Osteocyte (in vitro differentiated cells): ENCODE measurements at places on chromosomes 6 and 20. TPM values are rescaled to one million over a fixed set of nuclear protein-coding genes. Genes with fewer than 3 reads are reported as not detected.

- H3K4me1 ChIP-seq = peaks cover 9% of the 10 kb centered on the region
- no peak for DNase-seq
- H3K4me3 ChIP-seq = no peak overlapping the region
- H3K27ac ChIP-seq = no peak overlapping the region
Observed at GRCh38 chr6:121426686-121427085, 8.8 kb upstream of the GJA1 start.

Gene POU3F2
- not detected in 2 replicates for total RNA-seq

- H3K36me3 ChIP-seq = no peaks in the 10 kb centered on the region
- H3K4me3 ChIP-seq = peak overlapping the region; percentile 67
- DNase-seq = no peak
- no peak overlapping the region for H3K27ac ChIP-seq
Observed at GRCh38 chr6:7727946-7728854, 2.3 kb downstream of the BMP6 start.

Gene PKHD1
- not detected in 2 replicates for total RNA-seq

- H3K4me1 ChIP-seq = peaks cover 23% of the 10 kb centered on the region
- DNase-seq = peak; percentile 85
- peaks cover 4% of the 10 kb centered on the region for H3K27me3 ChIP-seq
- no peaks in the 10 kb centered on the region for H3K36me3 ChIP-seq
- H3K27ac ChIP-seq = no peak overlapping the region
- H3K4me3 ChIP-seq = no peak overlapping the region
Observed at GRCh38 chr20:25859649-25860530, 163.2 kb upstream of the ZNF337 start.

- no peaks in the 10 kb centered on the region for H3K36me3 ChIP-seq
- DNase-seq = no peak
- H3K27ac ChIP-seq = no peak overlapping the region
- H3K4me3 ChIP-seq = no peak overlapping the region
Observed at GRCh38 chr6:14121936-14122344, 4.4 kb downstream of the CD83 start.

GRCh38 chr6:4488389-4488788 lies 287.8 kb upstream of the CDYL start:
- peaks cover 4% of the 10 kb centered on the region for H3K27me3 ChIP-seq
- no peak overlapping the region for H3K27ac ChIP-seq
- no peak for DNase-seq
- H3K4me1 ChIP-seq = peaks cover 2% of the 10 kb centered on the region
- no peaks in the 10 kb centered on the region for H3K36me3 ChIP-seq

- no peak for DNase-seq
- H3K36me3 ChIP-seq = no peaks in the 10 kb centered on the region
- H3K4me3 ChIP-seq = peak overlapping the region; percentile 78
Observed at GRCh38 chr6:119350202-119350951, 816 bp upstream of the MAN1A1 start.

- no peaks in the 10 kb centered on the region for H3K36me3 ChIP-seq
- no peaks in the 10 kb centered on the region for H3K4me1 ChIP-seq
- peaks cover 15% of the 10 kb centered on the region for H3K27me3 ChIP-seq
- H3K27ac ChIP-seq = no peak overlapping the region
Observed at GRCh38 chr6:167993831-167994230, 3.6 kb upstream of the KIF25 start.

DNA sequence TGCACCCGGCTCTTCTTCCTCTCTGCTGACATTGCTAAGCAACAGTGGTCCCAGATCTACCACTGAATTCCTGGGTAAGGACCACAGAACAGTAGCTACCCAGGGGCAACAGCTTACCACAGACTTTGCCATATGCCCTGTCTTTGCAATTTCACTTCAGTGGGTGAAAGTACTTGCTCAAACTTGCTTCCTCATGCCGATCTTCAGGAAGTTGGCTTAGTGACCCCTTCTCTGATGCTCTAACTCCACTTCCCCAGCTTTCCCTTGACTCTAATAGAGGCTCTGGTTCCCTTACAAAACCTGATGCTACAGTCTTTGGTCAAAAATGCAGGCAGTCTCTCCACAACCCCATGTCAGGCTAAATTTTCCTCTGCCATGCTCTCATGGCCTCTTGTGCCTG lies 3.3 kb upstream of the TAAR5 start:
- H3K4me1 ChIP-seq = no peaks in the 10 kb centered on the region
- H3K27ac ChIP-seq = no peak overlapping the region
- H3K4me3 ChIP-seq = no peak overlapping the region
- H3K27me3 ChIP-seq = peaks cover 48% of the 10 kb centered on the region
- H3K36me3 ChIP-seq = no peaks in the 10 kb centered on the region

Gene PLCB4
- total RNA-seq = 5.1 and 5.3 TPM in 2 replicates

GRCh38 chr20:20295621-20296498 lies 72.0 kb upstream of the INSM1 start:
- no peaks in the 10 kb centered on the region for H3K27me3 ChIP-seq
- no peak overlapping the region for H3K4me3 ChIP-seq
- no peak for DNase-seq
- no peaks in the 10 kb centered on the region for H3K36me3 ChIP-seq

Gene GJA1
- 283 and 286 TPM in 2 replicates for total RNA-seq

Gene SEMG1
- not detected in 2 replicates for total RNA-seq

Gene C6orf58
- 0.73 TPM in 1 of 2 replicates, not detected in the other for total RNA-seq

GRCh38 chr20:54290636-54291035 lies 82.7 kb downstream of the PFDN4 start:
- peaks cover 11% of the 10 kb centered on the region for H3K27me3 ChIP-seq
- H3K36me3 ChIP-seq = no peaks in the 10 kb centered on the region
- no peaks in the 10 kb centered on the region for H3K4me1 ChIP-seq

Gene PROKR2
- not detected in 2 replicates for total RNA-seq

- no peaks in the 10 kb centered on the region for H3K36me3 ChIP-seq
- no peaks in the 10 kb centered on the region for H3K4me1 ChIP-seq
- no peaks in the 10 kb centered on the region for H3K27me3 ChIP-seq
- no peak overlapping the region for H3K4me3 ChIP-seq
Observed at GRCh38 chr6:21402368-21402767, 191.2 kb upstream of the SOX4 start.

DNA sequence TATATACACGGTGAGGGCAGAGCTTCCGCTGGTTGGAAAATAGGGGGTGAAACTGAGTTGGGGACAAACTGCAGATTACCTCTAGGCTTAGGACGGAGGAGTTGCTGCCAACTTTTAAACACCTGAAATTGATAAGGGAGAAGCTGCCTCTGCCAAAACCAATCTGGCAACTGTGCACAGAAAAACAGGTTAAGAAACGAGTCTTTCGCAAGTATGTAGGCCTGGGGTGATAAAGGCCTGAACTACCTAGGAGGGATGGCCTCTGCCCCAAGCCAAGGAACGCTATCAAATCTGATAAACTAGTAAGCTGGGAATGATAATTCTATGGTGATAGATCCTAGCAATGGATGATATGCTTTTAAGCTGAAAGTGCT lies 149.9 kb upstream of the QKI start:
- no peak for DNase-seq
- peaks cover 14% of the 10 kb centered on the region for H3K4me1 ChIP-seq
- no peak overlapping the region for H3K4me3 ChIP-seq
- H3K27ac ChIP-seq = no peak overlapping the region
- H3K36me3 ChIP-seq = no peaks in the 10 kb centered on the region
- H3K27me3 ChIP-seq = no peaks in the 10 kb centered on the region

GRCh38 chr20:57435498-57436222 lies 44.5 kb downstream of the RBM38 start:
- no peak overlapping the region for H3K4me3 ChIP-seq
- H3K36me3 ChIP-seq = no peaks in the 10 kb centered on the region
- peaks cover 16% of the 10 kb centered on the region for H3K4me1 ChIP-seq
- peaks cover 6% of the 10 kb centered on the region for H3K27me3 ChIP-seq

DNA sequence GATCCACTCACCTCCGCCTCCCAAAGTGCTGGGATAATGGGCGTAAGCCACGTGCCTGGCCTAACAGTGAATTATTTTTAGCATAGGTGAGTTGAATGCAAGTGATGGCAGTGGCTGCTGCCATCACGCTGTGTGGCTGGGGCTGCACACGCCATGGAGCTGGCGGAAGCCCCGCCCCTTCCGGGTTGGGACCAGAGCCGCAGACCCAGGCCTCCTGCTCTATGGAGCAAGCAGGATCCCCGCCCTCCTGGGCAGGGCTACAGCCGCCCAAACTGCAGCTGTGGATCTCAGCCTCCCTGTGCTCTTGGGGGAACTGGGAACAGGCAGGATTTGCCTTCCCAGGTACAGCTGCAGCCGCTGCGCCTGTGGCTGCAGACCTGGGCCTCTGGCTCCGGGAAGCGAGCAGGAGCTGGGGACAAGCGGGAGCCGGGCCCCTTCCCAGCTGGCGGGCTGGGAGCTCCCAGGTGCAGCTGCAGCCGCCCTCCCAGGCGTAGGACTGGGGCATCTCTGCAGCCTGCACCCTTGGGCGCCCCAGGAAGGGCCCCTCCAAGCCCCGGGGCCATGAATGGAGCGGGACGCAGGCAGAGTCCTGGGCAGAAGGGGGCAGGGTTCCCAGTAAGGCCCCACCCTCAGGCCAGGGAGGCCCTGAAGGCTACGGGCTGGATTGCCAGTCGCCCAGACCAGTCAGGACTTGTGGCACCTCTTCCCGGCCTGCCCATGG lies 30.9 kb upstream of the SLA2 start:
- H3K4me1 ChIP-seq = peaks cover 7% of the 10 kb centered on the region
- H3K27ac ChIP-seq = peak overlapping the region; percentile 66
- H3K4me3 ChIP-seq = peak overlapping the region; percentile 76

Gene OPRM1
- total RNA-seq = not detected in 2 replicates

Gene HSPA1A
- 19.7 and 24.8 TPM in 2 replicates for total RNA-seq

GRCh38 chr6:1701668-1702353 lies 92.1 kb downstream of the FOXC1 start:
- peak; percentile 73 for DNase-seq
- H3K27ac ChIP-seq = peak overlapping the region; percentile 92
- no peaks in the 10 kb centered on the region for H3K27me3 ChIP-seq
- peaks cover 64% of the 10 kb centered on the region for H3K4me1 ChIP-seq
- H3K4me3 ChIP-seq = peak overlapping the region; percentile 35
- no peaks in the 10 kb centered on the region for H3K36me3 ChIP-seq

DNA sequence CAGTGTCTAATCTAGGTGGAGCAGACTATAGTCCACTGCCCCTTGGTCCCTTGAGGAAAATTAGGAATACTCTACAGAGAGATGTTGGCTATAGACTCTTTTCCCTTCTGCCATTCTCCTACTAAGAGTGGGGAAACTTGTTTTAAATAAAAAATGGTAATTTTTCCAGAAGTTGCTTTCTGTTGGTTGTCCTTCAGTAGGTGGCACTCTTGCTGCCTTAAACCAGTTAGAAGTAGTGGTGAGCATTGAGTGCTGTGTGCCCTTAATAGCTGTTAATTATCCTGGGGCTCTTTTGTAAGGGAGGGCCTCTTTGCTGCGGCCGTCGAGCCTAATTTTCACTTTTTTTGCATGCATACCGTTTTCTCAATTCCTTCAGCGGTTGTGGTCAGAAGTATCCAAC lies 2.8 kb downstream of the CMTR1 start:
- H3K36me3 ChIP-seq = peaks cover 8% of the 10 kb centered on the region
- H3K27me3 ChIP-seq = no peaks in the 10 kb centered on the region
- no peak overlapping the region for H3K27ac ChIP-seq
- no peak for DNase-seq
- peaks cover 23% of the 10 kb centered on the region for H3K4me1 ChIP-seq

- H3K27ac ChIP-seq = peak overlapping the region; percentile 99
- H3K27me3 ChIP-seq = no peaks in the 10 kb centered on the region
- H3K4me1 ChIP-seq = peaks cover 44% of the 10 kb centered on the region
- H3K4me3 ChIP-seq = peak overlapping the region; percentile 94
Observed at GRCh38 chr20:34705397-34706301, 1.5 kb downstream of the TP53INP2 start.

GRCh38 chr6:21213492-21213891 lies 380.1 kb upstream of the SOX4 start:
- H3K36me3 ChIP-seq = peaks cover 4% of the 10 kb centered on the region
- H3K27ac ChIP-seq = no peak overlapping the region
- H3K27me3 ChIP-seq = no peaks in the 10 kb centered on the region

Gene CRNKL1
- 21.8 and 21.9 TPM in 2 replicates for total RNA-seq

DNA sequence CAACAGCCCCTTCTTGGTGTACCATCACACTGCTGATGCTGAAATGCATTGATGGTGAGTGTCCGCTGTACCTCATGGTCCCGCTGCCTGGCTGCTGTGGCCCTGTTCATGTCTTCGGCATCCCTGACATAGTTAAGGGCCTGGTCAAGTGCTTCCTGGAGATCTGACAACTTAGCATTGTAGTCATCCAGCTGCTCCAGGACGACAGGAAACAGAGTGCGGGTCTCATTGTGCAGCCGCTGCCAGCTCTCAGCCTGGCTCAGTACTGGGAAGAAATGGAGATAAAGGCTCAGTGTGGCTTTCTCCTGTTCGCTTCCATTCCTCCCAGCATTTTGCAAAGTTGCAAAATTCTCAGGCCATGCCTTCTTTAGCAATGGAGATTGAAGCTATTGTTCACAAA lies 81.8 kb downstream of the LAMA4 start:
- peaks cover 69% of the 10 kb centered on the region for H3K36me3 ChIP-seq
- no peaks in the 10 kb centered on the region for H3K4me1 ChIP-seq
- H3K27me3 ChIP-seq = no peaks in the 10 kb centered on the region
- H3K27ac ChIP-seq = no peak overlapping the region
- no peak for DNase-seq
- no peak overlapping the region for H3K4me3 ChIP-seq

GRCh38 chr6:132227904-132228303 lies 173.4 kb downstream of the MOXD1 start:
- no peak overlapping the region for H3K4me3 ChIP-seq
- no peak for DNase-seq
- peaks cover 31% of the 10 kb centered on the region for H3K4me1 ChIP-seq
- peaks cover 5% of the 10 kb centered on the region for H3K36me3 ChIP-seq

DNA sequence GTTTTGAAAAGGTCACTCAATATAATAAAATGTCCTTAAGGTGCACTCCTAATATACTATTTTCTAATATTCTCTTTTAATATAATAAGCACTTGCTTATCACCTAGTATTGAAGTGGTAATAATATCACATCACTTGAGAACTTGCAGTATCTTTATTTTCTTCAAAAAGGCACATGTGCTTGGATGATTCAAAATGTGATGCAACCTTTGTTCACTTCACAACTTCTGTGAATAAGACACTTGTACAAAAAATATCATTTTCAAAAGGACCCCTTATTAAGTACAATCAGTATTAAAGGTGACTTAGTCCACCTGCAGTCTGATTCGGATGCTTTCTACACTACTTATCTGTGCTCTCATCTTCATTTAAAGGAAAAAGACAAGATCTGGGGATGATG lies 3.4 kb downstream of the PRELID3B start:
- H3K36me3 ChIP-seq = peaks cover 30% of the 10 kb centered on the region
- H3K4me1 ChIP-seq = peaks cover 31% of the 10 kb centered on the region
- H3K27me3 ChIP-seq = no peaks in the 10 kb centered on the region

Gene BMP2
- 0.68 and 0.86 TPM in 2 replicates for total RNA-seq

Gene HUS1B
- total RNA-seq = 1.3 and 1.8 TPM in 2 replicates

Gene LGSN
- total RNA-seq = 0.29 TPM in 1 of 2 replicates, not detected in the other

DNA sequence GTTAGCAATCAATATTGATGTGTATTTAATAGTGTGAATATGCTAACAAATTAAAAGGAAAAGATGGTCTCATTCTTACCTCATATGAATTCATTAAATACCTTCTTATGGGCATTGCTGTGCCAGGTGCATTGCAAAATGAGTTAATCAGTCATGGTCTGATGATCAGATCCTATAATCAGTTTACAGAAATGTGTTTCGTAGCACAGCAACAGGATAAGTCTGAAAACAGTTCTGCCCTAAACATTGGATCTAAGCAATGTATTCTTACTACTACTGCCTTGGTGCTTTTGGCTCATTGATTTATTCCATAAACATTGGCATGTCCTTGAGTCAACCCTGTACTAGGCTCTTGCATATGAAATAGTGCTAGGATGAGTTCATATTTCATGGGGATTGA lies 417.0 kb upstream of the JAG1 start:
- H3K27ac ChIP-seq = no peak overlapping the region
- no peaks in the 10 kb centered on the region for H3K27me3 ChIP-seq
- no peaks in the 10 kb centered on the region for H3K36me3 ChIP-seq
- DNase-seq = no peak
- H3K4me3 ChIP-seq = no peak overlapping the region
- H3K4me1 ChIP-seq = peaks cover 17% of the 10 kb centered on the region

Gene LST1
- not detected in 2 replicates for total RNA-seq

Gene RPL10A
- total RNA-seq = 1,177 and 1,245 TPM in 2 replicates

Gene FOXF2
- total RNA-seq = 1.5 and 1.8 TPM in 2 replicates

Gene NPBWR2
- total RNA-seq = not detected in 2 replicates

Gene VSX1
- not detected in 2 replicates for total RNA-seq
